Activated CD4-positive, alpha-beta T cell treated with anti-CD3 and anti-CD28 coated beads, Interleukin-2, amount 50 U/mL, for 16 hours (primary cell): ENCODE measurements at places on chromosomes 12 and 14.

GRCh38 chr12:57810450-57810849, 8.1 kb downstream of the AVIL start:
- no peak for DNase-seq

DNA sequence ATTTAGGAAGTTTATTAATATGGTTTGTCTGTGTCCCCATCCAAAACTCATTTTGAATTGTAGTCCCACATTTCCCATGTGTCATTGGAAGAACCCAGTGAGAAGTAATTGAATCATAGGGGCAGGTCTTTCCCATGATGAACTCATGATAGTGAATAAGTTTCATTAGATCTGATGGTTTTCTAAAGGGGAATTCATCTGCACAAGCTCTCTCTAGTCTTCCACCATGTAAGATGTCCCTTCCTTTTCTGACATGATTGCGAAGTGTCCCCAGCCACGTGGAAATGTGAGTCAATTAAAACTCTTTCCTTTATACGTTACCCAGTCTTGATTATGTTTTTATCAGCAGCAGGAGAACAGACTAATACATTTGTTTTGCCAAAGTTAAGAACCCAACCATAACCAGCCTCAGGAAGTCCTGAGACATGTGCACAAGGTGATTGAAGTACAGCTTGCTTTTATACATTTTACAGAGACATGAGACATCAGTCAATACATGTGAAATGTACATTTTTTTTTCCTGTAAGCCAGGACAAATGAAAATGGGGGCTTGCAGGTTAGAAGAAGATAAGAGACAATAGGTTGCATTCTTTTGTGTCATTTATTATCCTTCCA, 1136.7 kb downstream of the TMEM121 start:
- no peak for DNase-seq

GRCh38 chr14:96184737-96185136, 19.9 kb upstream of the BDKRB2 start:
- no peak for DNase-seq

- no peak for DNase-seq
These were observed 296.5 kb downstream of the ERC1 start for GRCh38 chr12:1287446-1287975.

DNA sequence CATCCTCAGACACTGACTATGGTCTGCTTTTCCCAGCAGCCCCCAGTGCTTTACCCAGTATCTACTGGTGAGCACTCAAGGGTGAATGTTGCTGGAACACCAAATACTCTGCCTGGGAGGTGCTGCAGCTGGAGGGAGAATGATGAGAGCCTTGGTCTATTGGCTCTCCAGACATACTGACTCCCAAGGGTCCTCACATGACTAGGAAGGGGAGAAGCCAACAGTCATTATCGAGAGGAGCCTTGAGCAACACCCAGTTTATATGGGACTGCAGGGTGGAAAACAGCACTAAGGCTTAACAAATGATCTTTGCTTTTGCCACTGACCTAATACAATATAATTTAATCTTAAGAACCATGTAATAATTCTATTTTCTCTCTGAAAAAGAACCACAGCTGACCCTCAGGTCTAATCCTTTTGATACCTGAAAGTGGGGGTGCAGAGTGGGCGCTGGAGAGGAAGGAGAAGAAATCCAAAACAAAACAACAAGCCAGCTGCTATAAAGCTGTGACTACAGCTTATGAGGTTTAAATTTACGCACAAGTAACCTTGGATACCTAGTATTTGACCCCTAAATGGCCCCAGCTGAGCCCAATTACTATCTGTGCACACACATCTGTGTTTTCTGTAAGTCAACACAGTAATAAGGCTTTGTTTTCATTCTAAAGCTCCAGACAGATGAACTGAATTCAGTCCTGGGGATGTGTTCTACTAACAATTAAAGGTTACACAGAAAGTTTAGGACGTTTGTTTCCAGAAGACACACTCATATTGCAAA, 107.8 kb upstream of the GRIP1 start:
- DNase-seq: no peak

DNA sequence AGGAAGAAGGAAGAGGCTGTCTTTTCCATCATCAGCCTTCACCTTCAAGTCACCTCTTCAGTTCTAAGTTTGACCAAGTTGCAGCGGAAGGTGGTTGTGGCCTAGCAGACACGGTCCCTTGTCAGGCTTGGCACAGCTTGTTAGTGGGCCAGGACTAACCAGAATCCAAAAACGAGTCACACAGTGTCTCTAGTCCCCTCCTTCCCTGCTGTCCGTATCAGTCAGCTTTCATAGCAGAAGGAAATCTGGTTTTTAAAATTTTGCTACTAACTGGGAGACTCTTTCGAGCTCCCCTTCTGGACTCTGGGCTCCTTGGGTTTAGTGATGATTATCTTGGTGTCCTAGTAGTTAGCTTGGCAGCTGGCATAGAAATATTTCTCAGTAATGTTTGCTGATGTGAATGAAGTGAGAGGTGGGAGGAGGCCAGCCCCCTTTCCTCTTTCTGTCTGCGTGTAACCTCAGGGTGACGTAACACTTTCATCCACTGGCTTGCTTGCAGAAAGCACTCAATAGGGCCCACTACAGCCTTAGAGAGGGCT, 3.8 kb downstream of the ETV6 start:
- DNase-seq: peak; percentile 78

- no peak for DNase-seq
These were observed 58.0 kb downstream of the EEA1 start for GRCh38 chr12:92871116-92871515.

GRCh38 chr14:68694516-68695235, 98.2 kb downstream of the ZFP36L1 start:
- DNase-seq: no peak

DNA sequence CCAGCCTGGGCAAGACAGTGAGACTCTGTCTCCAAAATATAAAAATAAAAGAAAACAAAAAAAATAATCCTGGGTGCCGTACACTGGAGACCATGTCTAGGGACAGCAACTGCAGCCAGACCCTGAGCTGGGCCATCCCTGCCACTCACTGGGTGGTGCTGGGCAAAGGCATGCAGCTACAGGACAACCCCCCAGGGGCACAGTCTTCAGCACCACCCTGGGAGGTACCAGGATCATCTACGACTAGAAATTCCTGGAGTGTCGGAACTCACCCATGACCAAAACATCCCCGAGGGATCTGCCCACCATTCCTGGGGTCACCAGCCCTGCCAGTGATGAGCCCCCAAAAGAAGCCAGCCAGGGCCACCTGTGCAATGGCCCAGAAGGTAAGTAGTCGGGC, 35.7 kb upstream of the SUPT16H start:
- DNase-seq: no peak

DNA sequence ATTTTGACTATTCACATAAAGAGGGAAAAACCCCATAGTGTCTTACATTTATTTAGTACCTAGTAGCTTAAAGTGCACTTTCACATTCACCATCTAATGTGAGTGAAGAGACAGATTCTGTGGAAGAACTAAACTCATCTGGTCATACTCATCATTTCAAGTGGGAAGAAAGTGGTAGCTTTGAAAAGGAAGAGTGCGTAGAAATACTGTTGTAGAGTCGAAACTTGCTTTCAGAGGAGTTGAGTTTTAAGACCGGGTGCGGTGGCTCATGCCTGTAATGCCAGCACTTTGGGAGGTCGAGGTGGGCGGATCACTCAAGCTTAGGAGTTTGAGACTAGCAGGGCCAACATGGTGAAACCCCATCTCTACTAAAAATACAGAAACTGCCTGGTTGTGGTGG, 222.2 kb downstream of the ERC1 start:
- peak; percentile 26 for DNase-seq

DNA sequence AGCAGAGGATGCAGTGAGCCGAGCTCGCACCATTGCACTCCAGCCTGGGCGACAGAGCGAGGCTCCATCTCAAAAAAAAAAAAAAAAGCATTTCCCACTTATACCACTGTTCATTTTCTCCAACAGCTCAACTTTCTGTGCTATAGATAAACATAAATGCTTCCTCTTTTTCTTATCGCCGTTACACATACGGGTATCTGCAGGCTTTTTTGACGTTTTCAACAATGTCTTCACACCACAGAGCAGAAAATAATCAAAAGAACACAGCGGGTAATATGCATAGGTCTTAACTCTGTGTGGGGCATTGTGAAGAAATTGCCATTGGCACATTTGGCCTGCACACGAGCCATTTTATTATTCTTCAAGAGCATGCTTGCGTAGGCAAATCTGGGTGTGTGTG, 86.4 kb downstream of the CAPZA3 start:
- DNase-seq: no peak

GRCh38 chr14:61811882-61812346, 49.7 kb downstream of the SNAPC1 start:
- DNase-seq: no peak

- DNase-seq: no peak
These were observed 3.5 kb downstream of the RIN3 start for GRCh38 chr14:92516966-92517506.

- DNase-seq: no peak
These were observed 6.8 kb downstream of the ZFHX2 start for GRCh38 chr14:23544511-23545447.

- DNase-seq: no peak
These were observed 22.1 kb downstream of the SERPINA1 start for GRCh38 chr14:94366146-94366915.
